ENCODE measurements at places on chromosomes 7 and 10.

GRCh38 chr7:42900842-42901241 lies 11.0 kb downstream of the C7orf25 start:
- DNase-seq, result no peak

GRCh38 chr10:112967200-112967599 lies 17.2 kb downstream of the TCF7L2 start:
- no peak for DNase-seq

DNA sequence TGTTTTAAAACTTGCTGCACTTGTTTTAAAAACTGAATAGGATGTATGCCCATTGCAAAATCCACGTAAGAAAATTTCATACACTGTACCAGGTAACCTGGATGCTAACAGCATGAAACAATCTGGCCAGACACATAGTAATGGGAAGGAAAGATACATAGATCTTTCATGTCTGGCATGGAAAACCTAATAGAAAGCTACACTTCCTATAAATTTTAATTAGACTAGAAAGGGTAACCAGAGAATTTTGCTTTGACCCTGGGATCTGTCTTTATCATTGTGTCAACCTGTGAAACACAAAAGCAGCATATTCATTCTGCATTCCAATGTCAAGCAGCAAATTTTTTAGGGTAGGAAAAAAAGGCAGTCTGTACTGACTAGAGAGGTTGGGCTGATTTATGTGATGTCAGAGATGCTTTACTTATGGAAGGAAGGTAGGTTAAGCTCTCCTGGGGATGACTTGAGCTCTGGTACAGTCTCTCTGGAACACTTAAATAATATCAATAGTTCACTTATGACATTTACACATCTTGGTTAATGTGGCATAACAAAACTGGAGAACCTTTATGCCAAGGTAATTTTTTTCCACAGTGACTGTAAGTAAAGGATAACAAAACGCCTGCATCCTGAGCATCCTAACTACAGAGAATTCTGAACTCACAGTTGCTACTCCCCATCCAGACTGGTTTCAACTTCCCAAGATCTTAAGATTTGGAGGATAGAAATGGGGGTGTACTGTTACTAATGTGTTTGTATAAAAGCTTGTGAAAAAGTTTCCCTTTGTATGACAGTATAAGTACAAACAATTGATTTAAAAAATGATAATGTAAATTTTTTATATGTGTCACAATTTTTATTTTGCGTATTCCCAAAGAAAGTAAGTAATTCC lies 44.7 kb downstream of the DOCK4 start:
- DNase-seq, result no peak

GRCh38 chr10:103517234-103518085 lies 24.0 kb downstream of the NEURL1 start:
- no peak for DNase-seq

DNA sequence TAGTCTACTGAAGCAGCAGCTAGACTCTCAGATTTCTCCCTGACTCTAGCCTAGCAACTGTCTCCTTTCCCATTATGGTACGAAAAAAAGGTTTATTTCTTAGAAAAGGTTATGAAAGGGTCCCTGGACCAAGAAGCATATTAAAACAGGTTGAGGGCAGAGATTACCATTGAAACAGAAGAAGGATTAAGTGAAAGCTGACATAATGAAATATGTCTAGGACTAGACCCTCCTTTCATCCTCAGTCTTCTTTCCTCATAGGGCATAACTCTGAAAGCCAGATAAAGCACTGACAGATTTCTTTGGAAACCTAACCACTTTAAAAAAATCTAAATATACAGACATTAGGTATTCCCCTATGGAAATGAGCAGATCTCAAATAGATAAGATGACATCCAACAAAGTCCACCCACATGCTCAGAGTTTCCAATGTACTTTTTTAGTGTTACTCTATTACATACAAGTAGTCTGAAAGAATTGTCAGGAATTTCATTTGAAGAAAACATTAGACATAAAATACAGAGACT lies 58.6 kb downstream of the JMJD1C start:
- no peak for DNase-seq

- DNase-seq, result no peak
Observed at GRCh38 chr10:130135676-130136225, 440 bp upstream of the GLRX3 start.

- no peak for DNase-seq
Observed at GRCh38 chr10:93715345-93715744, 13.0 kb upstream of the FRA10AC1 start.

GRCh38 chr10:128839701-128840100 lies 627.3 kb upstream of the MGMT start:
- no peak for DNase-seq
